Midbrain (tissue), 1 donor: ENCODE measurements at places on chromosomes 13 and 19.

DNA sequence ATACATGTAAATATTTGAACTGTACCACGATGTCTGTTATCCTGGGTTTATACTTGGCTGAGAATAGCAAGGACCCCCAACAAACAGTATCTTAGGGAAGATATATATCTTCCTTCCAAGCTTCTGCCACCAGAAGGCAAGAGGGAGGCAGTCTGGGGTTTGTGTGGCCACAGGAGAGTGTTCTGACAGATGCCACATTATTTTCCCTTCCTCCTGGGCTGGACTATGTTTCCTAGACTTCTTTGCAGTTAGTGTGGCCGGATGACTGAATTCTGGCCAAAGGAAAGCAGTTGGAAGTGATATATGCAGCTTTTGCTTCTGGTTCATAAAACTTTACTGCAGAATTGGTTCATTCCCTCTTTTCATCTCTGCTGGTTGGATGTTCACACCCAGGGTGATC is 39.9 kb upstream of the TMTC4 start:
- DNase-seq, result no peak

- DNase-seq, result no peak
These were observed 163.7 kb downstream of the URI1 start for GRCh38 chr19:30105727-30106126.

DNA sequence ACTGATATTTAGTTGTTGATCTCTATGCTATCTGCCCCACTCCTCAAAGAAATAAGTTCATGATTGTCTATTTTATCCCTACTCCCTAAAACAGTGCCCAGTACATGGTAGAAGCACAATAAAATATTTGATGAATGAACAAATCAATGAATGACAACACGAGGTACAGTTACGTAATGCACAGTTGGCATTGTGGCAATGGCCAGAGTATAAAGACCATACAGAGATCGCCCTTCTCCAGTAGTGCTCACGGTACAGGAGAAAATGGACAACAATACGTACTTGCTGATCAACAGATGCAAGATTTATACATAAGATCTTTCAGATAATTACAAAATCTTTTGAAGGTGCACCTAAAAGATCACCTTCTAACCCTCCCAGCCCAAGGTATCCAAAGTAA is 225.4 kb downstream of the KLF12 start:
- DNase-seq, result no peak

DNA sequence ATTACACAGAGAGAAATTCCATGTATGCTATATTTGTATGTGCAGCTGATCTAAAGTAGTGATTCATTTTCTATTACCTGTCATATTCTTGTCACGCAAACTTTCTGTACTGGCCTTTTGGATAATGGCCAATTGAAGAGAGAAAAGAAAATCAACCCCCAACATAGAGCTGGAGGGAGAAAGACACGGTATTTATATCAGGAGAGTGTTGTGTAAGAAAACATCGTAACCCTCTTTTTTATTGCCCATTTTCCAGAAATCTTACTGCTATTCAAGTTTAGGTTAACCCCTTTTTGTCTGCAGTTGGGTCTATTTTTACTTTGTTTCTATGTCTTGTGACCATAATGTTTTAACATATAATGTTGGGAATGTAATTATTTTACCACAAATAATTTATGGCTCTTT is 27.9 kb downstream of the DGKH start:
- DNase-seq, result no peak

DNA sequence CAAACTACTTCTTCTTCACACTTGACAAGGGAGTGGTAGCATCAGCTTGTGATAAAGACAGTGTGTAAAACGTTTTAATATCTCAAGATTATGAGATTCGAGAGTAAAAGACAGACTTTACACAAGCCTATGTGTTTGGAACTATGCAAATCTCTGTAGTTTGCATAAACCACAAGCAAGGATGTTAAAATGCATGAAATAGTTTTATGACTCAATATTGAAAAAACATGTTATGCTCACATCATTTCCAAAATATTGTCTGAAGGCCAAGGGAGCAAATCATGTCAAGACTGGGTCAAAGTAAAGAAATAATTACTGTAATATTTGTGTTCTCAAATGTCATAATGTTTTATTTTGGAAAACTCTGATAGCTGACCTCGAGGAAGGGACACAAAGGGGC is 316.8 kb upstream of the KLF12 start:
- DNase-seq, result no peak

GRCh38 chr13:109904218-109904617 is 117.8 kb upstream of the IRS2 start:
- no peak for DNase-seq
